ENCODE measurements at places on chromosomes 5 and 9. TPM values are rescaled to one million over a fixed set of nuclear protein-coding genes. Genes with fewer than 3 reads are reported as not detected.

FSD1L gene
- 5.6 TPM for total RNA-seq

ADRA1B gene
- not detected for total RNA-seq

PIP5K1B gene
- total RNA-seq: 1.8 TPM

PTPRD gene
- total RNA-seq: 47.8 TPM

ROPN1L gene
- total RNA-seq: 4.0 TPM

PCDHGB5 gene
- total RNA-seq: 5.5 TPM

GABRA6 gene
- total RNA-seq: not detected

ISL1 gene
- 0.67 TPM for total RNA-seq

GRIA1 gene
- 21.9 TPM for total RNA-seq

OR13C3 gene
- total RNA-seq: not detected

- DNase-seq: no peak
- no peaks in the 10 kb centered on the region for H3K27me3 ChIP-seq
- H3K4me1 ChIP-seq: peaks cover 6% of the 10 kb centered on the region
- no peaks in the 10 kb centered on the region for H3K36me3 ChIP-seq
These were observed 27.7 kb downstream of the KCTD16 start for GRCh38 chr5:144198386-144198785.

- DNase-seq: no peak
- no peak overlapping the region for H3K27ac ChIP-seq
- no peak overlapping the region for H3K4me3 ChIP-seq
- no peaks in the 10 kb centered on the region for H3K4me1 ChIP-seq
- no peaks in the 10 kb centered on the region for H3K36me3 ChIP-seq
These were observed 780.5 kb upstream of the ZNF608 start for GRCh38 chr5:125526966-125527365.

GRCh38 chr5:119402555-119402954, 46.7 kb downstream of the TNFAIP8 start:
- no peak overlapping the region for H3K4me3 ChIP-seq
- H3K4me1 ChIP-seq: peaks cover 10% of the 10 kb centered on the region
- DNase-seq: peak; percentile 10
- peaks cover 2% of the 10 kb centered on the region for H3K27me3 ChIP-seq

DNA sequence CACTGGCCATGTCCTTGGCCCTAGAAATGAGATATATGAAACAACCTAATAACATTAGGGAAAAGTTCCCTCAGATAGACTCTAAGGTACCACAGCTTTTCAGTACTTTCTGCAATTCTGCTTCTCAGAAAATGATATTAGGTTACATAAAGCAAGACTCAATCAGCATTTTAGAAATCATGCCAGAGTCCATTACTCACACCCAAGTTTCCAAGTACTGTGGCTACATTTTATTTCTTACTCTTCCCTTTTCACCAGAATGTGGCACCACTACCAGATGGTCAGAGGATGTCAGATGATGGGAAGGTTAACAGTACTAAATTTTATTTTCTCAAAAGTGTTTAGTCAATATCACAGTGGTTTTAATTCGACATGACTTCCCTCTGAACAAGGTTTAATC, 217.2 kb downstream of the MLLT3 start:
- DNase-seq: no peak
- H3K36me3 ChIP-seq: peaks cover 3% of the 10 kb centered on the region
- peaks cover 1% of the 10 kb centered on the region for H3K27me3 ChIP-seq
- H3K4me3 ChIP-seq: no peak overlapping the region
- no peak overlapping the region for H3K27ac ChIP-seq

DNA sequence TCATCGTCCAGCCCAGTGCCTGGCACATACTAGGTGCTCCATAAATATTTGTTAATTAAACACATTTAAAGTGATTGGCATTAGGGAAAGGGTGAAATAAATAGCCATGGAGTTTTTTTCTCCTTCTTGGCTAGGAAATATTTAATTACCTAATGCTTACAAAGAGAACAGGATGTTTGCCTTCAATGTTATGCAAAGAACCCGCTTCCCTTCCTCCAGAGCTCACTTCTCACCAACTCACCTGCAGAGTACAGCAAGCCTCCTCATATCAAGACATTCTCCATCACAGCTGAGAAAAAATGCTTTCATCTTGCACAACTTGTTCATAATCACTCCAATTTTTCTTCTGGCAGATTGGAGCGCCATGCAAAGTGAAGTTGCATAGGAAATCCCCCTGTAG, 161.7 kb upstream of the STK32A start:
- peaks cover 2% of the 10 kb centered on the region for H3K27me3 ChIP-seq
- peaks cover 4% of the 10 kb centered on the region for H3K4me1 ChIP-seq
- DNase-seq: no peak

- H3K27ac ChIP-seq: no peak overlapping the region
- H3K27me3 ChIP-seq: no peaks in the 10 kb centered on the region
- DNase-seq: no peak
- peaks cover 8% of the 10 kb centered on the region for H3K4me1 ChIP-seq
- peaks cover 24% of the 10 kb centered on the region for H3K36me3 ChIP-seq
- no peak overlapping the region for H3K4me3 ChIP-seq
These were observed 218.3 kb downstream of the ADAMTSL1 start for GRCh38 chr9:18692268-18692667.

DNA sequence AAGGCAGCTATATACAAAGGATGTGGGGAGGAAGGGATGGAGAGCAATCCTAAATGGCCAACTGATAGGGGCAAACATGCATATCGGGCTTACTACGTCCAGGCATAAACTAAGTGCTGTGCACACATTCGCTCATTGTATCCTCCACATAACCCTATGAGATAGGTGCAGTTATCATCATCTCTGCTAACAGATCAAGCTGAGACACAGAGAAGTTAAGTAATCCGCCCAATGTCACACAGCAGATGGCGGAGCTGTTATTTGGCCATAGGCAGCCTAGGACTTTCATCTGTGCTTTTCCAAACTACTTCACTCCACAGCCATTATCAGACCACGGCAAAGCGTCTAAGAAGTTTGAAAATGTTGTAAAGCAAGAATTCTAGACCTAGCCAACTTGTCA, 197.5 kb downstream of the RGS3 start:
- H3K27me3 ChIP-seq: peaks cover 14% of the 10 kb centered on the region
- H3K4me3 ChIP-seq: no peak overlapping the region
- no peaks in the 10 kb centered on the region for H3K36me3 ChIP-seq
- H3K27ac ChIP-seq: no peak overlapping the region
- DNase-seq: no peak

DNA sequence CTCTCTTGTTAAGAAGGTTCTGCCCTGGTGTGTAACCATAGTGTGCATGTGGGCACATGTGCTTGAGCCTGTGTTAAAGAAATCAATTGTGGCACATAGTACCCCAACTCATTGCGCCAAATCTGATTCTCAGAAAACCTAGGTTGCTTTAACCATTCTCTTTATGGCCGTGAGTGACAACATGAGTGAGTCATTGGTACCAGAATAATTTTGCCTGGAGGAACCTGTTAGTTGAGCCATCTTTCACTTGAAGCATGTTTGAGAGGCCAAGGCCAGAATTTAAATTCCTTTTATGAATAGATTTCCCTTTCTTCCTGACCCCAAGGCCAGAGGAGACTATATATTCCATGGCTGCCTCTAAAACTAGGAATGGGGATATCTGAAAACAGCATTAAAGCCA, 35.2 kb upstream of the SLC36A2 start:
- no peaks in the 10 kb centered on the region for H3K36me3 ChIP-seq
- no peak for DNase-seq
- H3K4me1 ChIP-seq: peaks cover 12% of the 10 kb centered on the region
- H3K27me3 ChIP-seq: peaks cover 8% of the 10 kb centered on the region

DNA sequence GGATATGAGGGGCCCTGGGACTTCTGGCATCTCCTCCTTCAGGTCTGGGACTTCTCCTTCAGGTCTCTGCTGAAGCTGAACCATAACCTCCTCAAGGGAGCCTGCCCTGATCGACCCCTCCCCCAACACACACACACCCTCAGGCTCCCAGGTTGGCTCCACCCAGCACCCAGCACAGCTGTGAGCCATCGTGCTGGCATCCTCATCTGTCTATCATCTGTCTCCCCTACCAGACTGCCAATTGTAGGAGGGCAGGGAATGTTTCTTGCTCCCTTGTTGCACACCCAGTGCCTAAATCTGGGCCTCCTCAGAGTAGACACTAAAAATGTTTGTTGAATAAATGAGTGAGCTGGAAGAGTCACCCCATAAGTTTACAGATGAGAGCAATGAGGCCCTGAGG, 71.4 kb downstream of the LRSAM1 start:
- H3K27me3 ChIP-seq: peaks cover 12% of the 10 kb centered on the region
- H3K4me3 ChIP-seq: peak overlapping the region; percentile 81
- peak overlapping the region; percentile 87 for H3K27ac ChIP-seq
- DNase-seq: no peak

DNA sequence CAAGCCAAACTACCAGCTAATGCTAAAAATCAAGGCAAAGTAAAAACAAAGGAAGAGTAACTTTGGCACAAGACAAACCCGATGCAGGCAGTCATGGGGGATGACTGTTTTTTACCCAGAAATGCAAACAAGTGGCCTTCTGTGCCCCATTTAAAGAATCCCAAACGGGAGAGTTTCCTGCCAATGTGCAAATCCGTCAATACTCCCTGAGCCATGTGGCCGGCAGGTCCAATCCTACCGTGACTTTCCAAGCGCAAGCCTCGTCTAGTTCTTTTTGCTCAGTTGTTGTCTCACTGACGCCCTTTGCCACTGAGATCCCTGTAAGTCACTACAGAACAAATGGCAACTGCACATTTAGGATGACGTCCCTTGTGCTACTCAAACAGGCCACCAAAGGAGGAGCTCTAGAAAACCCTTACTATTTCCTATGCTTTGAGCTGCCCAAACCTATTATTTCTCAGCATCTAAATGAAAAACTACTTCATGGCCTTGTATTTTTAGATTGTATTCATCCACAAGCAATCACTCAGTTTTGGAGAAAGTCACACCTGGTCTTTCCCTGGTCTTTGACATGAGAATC, 43.4 kb downstream of the OTULIN start:
- no peak overlapping the region for H3K27ac ChIP-seq
- peaks cover 6% of the 10 kb centered on the region for H3K4me1 ChIP-seq
- H3K27me3 ChIP-seq: peaks cover 11% of the 10 kb centered on the region
- peaks cover 52% of the 10 kb centered on the region for H3K36me3 ChIP-seq

DNA sequence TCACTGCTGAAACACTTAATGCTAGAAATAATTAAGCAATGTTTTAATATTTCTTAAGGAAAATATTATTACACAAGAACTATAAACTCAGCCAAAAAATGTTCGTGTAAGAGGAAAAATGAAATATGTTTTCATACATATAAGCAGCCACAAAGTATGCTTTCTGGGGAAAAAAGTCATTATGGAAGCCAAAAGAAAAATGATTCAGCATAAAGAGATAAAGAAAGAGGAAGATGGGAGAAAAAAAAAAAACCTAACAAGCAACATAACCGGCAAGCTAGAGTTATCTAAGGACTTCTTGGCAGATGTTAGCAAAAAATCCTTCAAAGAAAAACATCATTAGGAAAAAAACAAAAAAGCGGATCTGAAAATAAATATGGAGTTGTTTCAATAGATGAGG, 179.1 kb downstream of the MUSK start:
- peaks cover 1% of the 10 kb centered on the region for H3K27me3 ChIP-seq
- DNase-seq: no peak
- no peak overlapping the region for H3K27ac ChIP-seq
- H3K4me3 ChIP-seq: no peak overlapping the region

- H3K4me1 ChIP-seq: peaks cover 50% of the 10 kb centered on the region
- no peak overlapping the region for H3K4me3 ChIP-seq
- H3K27me3 ChIP-seq: peaks cover 10% of the 10 kb centered on the region
- H3K27ac ChIP-seq: peak overlapping the region; percentile 58
These were observed 37.9 kb upstream of the GABRP start for GRCh38 chr5:170745481-170746071.

GRCh38 chr5:80399526-80400239, 8.2 kb upstream of the ZFYVE16 start:
- no peaks in the 10 kb centered on the region for H3K36me3 ChIP-seq
- no peaks in the 10 kb centered on the region for H3K27me3 ChIP-seq
- H3K4me3 ChIP-seq: no peak overlapping the region
- H3K4me1 ChIP-seq: no peaks in the 10 kb centered on the region

- no peak for DNase-seq
- no peak overlapping the region for H3K4me3 ChIP-seq
- H3K36me3 ChIP-seq: no peaks in the 10 kb centered on the region
- H3K4me1 ChIP-seq: peaks cover 18% of the 10 kb centered on the region
These were observed 113.3 kb downstream of the SV2C start for GRCh38 chr5:76196457-76196856.

DNA sequence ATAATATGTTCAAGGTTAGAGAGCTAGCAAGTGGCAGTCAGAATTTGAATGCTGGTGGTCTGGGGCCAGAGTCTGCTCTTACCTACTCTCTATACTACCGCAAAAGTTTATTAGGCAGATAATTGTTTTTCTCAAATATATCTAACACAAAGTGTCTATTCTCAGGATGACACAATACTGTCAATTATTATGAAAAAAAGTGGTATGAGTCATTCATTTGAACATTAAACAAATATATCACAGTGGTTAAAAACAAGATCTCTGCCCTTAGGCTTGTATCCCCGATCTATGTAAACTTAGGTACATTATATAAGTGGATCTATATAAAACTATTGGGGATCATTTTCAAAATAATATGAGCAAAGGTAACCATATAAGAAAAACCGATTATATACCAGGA, 354.9 kb downstream of the CETN3 start:
- no peaks in the 10 kb centered on the region for H3K27me3 ChIP-seq
- H3K4me3 ChIP-seq: no peak overlapping the region
- H3K36me3 ChIP-seq: no peaks in the 10 kb centered on the region
- peaks cover 4% of the 10 kb centered on the region for H3K4me1 ChIP-seq
- no peak for DNase-seq
- no peak overlapping the region for H3K27ac ChIP-seq

DNA sequence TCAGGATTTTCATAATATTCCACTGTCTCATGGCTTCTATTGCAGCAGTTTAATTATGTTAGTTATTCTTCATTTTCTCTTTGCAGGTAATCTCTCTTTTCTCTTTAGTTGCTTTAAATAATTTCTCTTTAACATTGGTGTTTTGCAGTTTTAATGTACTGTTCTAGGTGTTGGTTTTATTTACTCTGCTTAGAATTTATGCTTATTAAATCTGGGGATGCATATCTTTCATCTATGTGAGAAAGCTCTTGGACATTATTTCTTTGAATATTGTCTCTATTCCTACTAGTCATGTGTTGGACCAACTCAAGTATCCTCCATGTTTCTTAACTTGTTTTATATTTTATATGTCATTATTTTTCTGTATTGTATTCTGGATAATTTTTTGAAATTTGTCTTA, 218.7 kb upstream of the TUT7 start:
- peaks cover 9% of the 10 kb centered on the region for H3K4me1 ChIP-seq
- H3K36me3 ChIP-seq: no peaks in the 10 kb centered on the region
- DNase-seq: no peak
- no peak overlapping the region for H3K27ac ChIP-seq
- no peak overlapping the region for H3K4me3 ChIP-seq
- peaks cover 2% of the 10 kb centered on the region for H3K27me3 ChIP-seq

Data from endothelial cell (in vitro differentiated cells).